Fibroblast of skin of right biceps (primary cell): ENCODE measurements at places on chromosomes 16 and 17.

DNA sequence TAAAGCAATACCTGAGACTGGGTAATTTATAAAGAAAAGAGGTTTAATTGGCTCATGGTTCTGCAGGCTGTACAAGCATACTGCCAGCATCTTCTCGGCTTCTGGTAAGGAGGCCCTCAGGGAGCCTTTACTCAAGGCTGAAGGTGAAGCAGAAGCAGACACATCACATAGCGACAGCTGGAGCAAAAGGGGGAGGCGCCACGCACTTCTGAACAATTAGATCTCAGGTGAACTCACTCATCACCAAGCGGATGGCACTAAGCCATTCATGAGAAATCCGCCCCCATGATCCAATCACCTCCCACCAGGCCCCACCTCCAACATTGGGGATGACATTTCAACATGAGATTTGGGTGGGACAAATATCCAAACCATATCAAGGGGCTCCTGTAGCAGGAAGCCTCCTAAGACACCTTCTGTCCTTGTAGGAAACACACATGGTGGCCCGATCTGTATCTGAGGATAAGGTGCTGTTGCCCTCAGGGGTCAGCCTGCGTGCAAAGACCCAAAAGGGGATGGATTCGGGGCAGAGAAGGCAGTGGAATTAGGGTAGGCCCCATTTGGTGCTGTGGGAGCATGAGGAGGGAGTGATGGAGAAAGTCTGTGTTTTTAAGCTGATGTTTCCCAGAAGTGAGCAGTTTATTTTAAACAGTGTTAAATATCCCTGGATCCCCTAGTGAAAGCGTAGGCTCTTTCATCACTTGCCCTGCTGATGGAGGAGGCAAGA, 23.0 kb downstream of the IL21R start:
- DNase-seq = no peak

- no peak for DNase-seq
These were observed 5.3 kb downstream of the PLD6 start for GRCh38 chr17:17200831-17201230.

DNA sequence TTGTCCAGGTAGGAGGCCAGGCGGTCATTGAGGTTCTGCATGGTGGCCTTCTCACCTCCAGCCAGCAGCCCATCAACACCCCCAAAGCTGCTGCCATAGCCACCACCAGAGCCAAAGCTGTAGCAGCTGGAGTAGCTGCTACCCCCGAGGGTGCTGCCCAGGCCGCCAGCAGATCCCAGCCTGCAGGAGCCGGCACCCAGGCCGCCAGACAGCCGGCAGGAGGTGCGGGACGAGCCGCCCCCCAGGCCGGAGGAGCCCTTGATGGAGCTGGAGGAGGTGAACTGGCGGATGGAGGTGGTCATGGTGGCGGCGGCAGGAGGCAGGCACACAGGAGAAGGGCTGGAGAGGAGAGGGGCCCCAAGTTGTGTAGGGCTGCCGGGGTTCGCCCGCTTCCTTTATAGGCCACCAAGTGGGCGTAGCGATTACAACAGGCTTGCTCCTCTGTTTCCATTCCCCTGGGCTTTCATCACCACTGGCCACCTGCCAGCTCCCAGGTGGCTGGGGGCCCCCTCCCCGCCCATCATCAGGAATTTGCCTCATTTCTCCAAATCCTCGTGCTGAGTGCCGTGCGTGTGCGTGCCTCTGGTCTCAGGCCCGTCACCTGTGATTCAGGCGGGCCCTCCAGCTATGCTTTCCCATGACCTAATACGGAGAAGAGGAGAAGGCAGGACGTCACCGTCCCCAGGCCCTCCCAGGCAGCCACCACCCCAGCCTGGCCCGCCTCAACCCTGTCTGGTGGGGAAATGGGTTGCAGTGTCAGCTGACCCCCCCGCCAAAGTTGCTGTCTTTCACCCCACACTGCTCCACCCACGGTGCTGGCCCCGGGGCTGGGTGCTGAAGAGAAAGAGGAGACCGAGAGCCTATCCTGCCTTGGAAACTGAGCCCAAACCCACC, at the start of gene KRT17:
Gene KRT17, minus strand, starts transcription at position 368 of the 894 bp plus-strand sequence. Its CDS starts 66 bp downstream, at position 302.
- DNase-seq = no peak

DNA sequence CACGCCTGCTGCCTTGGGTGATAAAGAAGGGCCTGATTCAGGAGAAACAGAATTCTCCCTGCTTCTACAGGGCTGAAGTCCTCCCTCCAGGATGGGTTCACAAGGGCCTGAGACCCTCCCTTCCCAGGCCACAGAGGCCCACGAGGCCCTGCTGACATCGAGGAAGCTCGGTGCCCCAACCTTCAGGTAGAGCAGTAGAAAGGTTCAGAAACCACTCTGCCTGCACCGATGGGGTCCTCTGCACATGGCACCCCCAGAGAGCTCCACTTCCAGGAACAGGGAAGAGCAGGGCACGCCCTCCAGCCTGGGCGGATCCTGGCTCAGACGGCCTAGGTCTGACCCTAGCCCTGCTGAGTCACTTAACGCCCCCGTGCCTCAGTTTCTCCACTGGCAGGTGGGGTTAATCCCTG, 773 bp downstream of the CENPX start:
- DNase-seq = no peak

GRCh38 chr17:7079581-7080455, at the start of gene CLEC10A:
Gene CLEC10A, minus strand, starts transcription at chr17:7080251. Its CDS starts 1,439 bp downstream, at chr17:7078812.
- DNase-seq = no peak
